ENCODE measurements at places on chromosomes 5 and 9.

DNA sequence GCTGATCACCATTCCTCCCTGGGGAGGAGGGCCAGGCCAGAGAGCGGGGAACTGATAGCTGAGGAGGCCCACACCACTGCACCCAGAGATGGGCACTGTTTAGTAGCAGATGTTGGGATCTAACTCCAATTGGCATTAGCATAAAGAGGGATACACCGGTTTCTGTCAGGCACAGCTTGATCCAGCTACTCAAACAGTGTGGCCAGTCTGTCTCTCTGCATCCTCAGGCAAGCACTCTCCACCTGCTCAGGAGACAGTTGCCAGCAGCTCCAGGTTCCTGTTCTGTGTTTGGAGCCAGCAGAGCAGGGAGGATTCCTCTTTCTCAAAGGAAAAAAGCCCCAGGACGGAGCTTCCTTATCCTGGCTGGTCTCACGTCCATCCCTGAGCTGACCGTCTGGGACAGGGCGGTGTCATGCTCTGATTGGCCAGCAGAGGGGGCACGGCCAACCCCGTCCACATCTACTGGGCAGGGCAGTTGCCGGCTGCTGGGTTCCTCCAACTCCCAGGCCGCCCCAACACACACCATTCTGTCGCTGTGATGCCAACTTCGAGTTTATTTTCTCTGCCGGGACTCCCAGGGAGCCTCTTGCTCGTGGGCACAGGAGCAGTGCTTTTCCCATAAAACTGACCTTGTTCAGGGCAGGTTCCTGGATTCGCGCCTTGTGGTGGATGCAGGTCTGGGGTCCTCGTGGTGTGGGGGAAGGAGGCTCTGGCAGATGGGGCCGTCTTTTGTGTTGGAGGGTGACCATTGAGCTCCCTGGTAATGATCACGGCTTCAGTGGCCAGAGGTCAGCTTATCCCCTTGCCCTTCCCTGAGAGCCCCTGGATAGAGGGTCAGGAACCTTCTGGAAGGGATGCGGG is 47.9 kb downstream of the COL5A1 start:
- peak; percentile 46 for DNase-seq

DNA sequence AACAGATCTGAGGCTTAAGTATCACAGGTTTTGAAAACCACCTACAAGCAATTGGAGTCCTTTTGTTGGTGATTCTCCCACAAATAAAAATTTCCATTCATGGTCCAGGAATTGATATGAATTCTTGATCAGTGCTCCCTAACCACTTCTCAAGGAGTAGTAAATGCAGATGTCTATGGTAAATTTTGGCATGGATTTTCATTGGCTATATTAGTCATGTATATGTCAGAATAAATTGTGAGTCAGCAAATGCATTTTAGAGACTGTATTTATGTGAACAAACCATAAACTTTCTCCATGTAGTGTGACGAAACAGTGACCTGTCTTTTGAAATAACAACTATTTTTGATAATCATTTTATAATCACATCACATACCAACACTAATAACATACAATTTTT is 611.1 kb downstream of the HTR1A start:
- no peak for DNase-seq

GRCh38 chr5:2651116-2651515 is 100.4 kb downstream of the IRX2 start:
- DNase-seq = no peak

- no peak for DNase-seq
Measured at GRCh38 chr5:15614679-15615078, 114.7 kb downstream of the FBXL7 start.

DNA sequence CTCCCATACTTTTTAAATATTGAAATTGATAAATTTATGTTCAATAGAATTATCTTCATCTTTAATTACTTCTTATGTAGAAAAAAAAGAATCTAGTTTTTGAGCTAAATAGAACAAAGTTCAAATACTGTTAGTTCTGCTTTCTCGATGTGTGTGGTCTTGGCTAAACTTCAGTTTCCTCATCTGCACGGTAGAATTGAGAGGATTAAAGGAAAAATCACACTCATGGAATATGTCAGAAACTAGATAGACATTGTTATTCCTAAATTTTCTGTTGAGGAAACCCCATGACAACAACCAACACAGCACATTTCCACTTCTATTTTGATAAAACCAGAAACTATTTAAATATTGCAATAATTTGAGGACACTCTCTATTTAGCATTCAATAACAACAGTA is 100.3 kb downstream of the MUSK start:
- DNase-seq = no peak

GRCh38 chr5:103041071-103041676 is 78.8 kb downstream of the GIN1 start:
- DNase-seq = peak; percentile 68

GRCh38 chr9:34994260-34994899 is 4.8 kb downstream of the DNAJB5 start:
- peak; percentile 32 for DNase-seq

GRCh38 chr9:77427256-77427927 is 220.7 kb downstream of the GNA14 start:
- DNase-seq = no peak

DNA sequence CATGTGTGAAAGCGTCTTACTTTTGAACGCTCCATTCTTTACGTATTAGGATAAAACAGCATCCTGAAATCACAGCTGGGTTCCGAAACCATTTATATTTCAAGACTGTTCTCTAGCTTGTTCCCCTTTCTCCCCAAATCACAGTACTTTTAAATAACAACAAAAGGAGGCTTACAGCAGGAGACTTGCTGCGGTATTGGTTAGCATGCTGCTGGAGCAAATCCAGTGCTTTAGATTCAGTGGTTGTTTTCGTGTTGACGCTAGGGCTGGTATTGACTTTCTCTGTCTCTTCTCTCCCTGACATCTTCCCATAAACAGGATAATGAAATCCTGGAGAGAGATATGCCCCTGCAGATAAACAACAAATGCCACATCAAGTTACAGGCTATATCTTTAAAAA is 103.1 kb downstream of the ZNF608 start:
- no peak for DNase-seq

GRCh38 chr5:14588145-14588544 is 6.6 kb downstream of the OTULINL start:
- no peak for DNase-seq

DNA sequence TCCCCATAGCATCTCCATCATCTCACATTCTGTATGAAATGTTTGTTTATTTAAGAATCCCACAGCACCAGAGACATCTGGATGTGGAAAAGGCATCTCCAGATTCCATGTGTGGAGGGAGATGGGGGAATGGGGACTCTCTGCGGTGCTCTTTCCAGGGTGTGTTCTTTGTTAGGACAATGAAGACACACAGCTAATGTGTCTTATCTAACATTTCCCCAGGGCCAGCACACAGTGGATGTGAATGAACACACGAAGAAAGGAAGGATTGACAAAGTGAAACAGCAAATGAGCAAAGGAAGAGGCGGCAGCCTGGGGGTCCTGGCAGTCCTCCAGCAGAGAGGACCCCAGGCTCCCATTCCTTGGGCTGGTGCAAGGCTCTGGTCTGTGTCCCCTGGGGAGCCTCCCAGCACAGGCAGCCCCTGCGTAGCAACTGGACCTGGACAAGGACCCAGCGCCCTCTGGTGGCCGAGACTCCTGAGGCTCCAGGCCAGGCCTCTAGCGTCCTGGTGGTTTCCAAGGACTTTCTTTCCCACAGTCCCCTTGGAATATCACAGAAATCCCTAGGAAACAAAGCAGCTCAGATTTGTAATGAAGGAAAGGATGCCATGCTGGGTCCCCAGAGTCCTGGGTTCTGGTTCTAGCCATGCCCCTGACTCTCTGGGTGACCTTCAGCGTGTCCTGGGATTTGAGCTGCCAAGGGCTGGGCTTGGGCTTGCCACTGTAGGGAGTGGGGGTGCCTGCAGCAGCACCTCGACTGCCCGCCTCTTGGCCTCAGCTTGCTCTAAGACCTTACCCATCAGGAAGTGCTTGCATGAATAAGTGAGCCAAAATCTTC is 3.5 kb upstream of the PDLIM7 start:
- DNase-seq = peak; percentile 81

DNA sequence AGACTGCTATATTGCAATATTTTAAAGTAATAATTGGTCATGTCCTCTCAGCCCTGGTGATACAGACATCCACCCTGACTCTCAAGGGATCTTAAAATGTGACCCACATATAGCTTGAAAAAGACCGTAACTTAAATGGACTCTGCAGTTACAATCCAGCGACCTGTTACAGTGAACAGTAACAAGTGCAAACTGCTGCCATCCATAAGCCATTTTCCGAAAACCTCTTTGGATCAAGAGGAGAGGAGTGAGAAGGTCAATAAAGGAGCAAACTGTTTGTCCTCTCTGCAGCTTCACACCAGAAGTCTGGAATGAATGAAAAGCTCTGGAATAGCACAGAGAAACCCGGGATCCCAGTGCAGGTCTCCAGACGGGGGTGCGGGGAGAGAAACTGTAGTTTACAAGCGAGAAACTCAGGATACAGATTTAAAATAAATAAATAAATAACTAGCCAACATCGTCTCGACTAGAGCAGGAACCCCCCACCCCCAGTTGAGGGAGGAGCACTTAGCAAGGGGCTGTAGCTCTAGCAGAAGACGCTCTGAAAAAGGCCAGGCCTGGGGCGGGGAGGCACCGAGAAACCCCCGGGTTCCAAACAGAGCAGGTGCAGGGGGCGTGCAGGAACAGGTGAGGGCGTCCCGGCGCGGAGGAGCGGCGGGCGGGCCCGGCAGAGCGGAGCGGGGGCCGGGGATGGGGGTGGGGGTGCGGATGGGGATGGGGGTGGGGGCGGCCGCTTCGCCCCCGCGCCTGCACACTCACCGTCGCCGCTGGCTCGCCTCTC is 572 bp downstream of the ZDHHC21 start:
- peak; percentile 4 for DNase-seq
